H4 (cell line): ENCODE measurements at places on chromosomes 12 and 14. TPM values are rescaled to one million over a fixed set of nuclear protein-coding genes. Genes with fewer than 3 reads are reported as not detected.

- DNase-seq = no peak
Observed at GRCh38 chr12:115979351-115979750, 298.1 kb downstream of the MED13L start.

DNA sequence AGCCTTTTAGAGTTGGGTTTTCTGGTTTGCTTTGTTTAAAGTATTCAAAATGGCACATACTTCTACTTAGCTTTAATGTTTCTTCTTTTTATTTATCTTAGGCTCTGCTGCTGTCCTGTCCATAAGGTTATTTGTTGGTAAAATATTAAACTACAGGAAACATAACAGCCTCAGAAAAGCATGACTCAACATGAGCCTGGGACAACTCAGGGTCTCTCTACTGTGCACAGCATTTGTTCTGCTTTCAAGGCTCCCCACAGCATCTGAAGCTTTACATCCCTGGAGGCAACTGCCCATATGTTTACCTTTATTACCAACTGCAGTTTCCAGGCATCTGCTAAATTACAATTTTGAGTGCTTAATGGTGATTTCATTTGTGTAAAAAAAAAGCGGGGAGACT lies 954.2 kb upstream of the FBXO33 start:
- no peak for DNase-seq

GRCh38 chr12:75781532-75782046 lies 250.0 kb downstream of the PHLDA1 start:
- no peak for DNase-seq

TPPP2 gene
- not detected in 2 replicates for total RNA-seq

GRCh38 chr12:109462868-109463692 lies 14.0 kb downstream of the KCTD10 start:
- peak; percentile 98 for DNase-seq

CABP1 gene
- total RNA-seq = not detected in 2 replicates

- peak; percentile 94 for DNase-seq
Observed at GRCh38 chr12:468671-469389, 9.1 kb downstream of the B4GALNT3 start.

DNA sequence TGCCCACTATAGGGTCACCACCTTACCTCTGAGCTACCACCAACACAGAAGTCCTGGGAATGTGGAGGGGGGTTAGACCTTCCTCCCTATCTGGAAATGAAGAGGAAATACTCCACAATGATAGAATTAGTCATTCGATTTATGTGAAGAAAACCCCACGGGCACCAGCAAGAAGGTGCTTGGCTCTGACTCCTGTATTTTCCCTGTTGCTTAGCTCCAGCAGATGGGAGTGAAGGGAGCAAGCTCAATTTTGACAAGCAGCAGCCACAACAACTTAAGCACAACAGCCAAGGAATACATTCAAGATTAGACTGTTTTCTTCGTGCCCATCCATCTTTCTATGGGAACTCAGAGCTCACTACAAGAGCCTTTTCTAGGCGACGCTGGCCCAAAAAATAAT lies 191.7 kb downstream of the SPTSSA start:
- DNase-seq = no peak

DNA sequence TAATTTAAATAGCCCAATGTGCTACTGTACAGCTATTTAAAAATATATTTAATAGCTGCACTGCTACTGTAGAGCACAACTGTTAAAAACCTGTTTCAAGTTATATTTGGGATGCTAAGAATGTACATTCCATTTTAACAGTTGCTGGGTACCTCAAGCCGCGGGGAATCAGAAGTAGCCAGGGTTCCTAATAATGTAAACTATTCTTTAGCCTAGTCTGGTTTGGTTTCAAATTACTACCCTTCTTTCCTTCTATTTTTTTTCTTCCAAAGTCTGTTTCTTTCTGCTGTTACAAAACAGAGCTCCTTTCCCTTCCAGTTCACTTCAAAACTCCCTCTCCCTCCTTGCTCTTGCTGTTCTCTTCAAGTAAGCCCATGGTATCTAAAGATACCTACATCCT lies 21.3 kb downstream of the SCAF11 start:
- DNase-seq = no peak

DNA sequence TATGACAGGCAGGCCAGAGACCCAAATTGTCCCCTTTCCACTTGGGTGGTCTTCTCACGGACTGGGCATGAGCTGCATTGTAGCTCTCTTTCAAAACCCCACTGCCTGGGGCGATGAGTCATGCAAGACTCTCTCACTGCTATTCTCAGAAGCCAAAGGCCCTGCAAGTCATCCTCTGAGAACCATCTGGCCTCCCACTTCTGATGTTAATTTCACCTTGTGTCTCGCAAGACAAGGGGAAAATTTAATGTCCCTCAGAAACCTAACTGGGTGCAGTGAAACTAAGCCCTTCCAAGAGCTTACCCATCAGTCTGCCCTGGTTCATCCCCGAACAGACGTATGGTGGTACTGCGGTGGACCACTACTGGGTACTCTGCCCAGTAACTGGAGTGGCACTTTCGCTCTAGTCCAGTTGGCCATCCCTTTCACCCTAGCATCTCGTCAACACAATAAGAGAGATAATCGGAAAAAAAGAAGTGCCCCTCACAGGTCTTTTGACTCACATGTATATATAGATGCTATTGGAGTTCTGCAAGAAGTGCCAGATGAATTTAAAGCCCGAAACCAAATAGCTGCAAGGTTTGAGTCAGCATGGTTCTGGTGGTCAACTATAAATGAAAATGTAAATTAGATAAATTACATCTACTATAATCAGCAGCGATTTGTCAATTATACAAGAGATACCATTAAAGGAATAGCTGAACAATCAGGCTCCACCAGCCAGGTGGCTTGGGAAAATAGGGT lies 31.3 kb upstream of the LALBA start:
- peak; percentile 44 for DNase-seq

DNA sequence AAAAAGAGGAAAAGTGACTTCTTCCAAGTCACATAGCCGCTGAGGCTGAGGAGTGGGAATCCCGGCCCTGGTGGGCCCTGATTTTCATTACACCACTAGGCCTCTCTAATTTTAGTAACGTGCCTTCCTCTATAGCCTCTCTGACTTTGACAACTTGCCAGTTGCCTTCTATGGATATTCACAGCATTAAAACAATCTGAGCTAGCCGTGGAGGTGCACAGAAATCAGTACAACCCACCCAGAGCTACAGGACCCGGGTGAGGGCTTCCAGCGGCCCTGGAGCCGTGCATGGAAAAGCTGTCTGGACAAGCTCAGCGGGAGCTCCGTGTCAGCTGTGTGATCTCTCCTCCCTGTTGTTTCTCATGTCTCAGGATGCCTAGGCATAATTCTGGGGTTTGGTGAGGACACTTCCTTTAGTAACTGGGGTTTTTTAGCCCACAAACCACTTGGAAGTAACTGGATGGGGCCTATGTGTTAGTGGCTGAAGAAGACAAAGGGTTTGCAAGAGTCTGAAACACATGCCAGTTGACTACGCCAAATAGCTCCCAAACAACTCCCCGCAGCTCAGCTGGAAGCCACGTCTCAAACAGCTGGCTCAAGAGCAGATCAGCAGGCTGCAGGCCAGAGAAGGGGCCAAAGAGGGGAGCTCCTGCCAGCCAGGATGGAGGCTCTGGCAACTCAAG lies 53.0 kb downstream of the SSH1 start:
- no peak for DNase-seq

DNA sequence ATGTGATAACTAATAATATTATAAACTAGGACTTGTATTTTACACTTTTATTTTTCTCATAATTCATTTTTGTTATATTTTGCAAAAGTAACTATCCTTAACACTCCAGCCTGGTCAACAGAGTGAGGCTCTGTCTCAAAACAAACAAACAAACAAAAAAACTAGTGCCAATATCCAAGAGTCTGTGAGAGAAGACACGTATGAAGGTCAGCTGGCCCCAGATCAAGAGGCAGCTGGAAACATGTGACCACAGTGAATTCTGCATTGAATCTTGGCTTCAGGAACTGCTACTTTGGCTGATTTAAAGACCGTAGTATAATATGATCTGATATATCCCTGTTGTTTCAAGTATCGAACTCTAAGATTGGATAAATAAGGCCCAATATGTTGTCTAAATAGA lies 47.0 kb downstream of the ESR2 start:
- no peak for DNase-seq
